ENCODE measurements at places on chromosomes 1 and 21.

DNA sequence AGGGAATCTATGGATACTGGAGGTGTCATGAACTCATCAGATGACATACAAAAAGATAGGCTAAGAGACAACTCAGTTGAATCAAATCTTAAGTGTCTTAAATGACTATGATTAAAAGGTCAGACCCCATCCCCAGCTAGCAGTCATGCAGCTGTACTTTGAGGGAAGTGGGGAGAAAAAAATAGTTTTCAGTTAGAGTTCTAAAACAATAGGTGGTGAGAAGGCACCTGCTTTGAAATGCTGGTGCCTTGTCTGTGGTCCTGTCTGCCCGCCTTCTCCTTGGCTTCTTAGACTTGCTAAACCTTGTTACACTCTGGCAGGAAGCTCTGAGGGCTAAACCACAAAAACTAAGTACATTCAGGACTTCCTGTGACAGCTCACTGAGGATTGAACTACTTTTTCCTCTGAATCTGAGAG, 15.3 kb downstream of the CD2 start:
- no peak for DNase-seq

- no peak for DNase-seq
These were observed 429.4 kb upstream of the TMPRSS15 start for GRCh38 chr21:18832950-18833349.

DNA sequence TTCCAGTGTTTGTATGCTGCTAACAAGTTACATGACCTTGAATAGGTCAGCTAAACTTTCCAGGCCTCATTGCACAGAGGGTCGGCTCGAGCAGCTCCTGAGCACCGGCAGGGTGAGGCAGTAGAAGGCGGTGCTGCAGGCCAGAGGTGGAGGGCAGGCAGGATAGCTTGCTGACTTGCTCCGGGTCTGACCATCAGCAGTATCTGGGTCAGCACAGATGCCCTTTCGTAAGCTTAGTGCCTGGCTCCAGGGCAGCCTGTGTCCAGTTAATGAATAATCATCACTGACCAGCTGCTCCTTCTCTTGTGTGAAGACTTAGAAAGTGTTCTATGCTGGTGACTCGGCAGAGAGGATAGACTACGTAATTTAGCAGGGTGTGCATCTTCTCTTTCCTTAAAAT, 6.9 kb downstream of the MAPKAPK2 start:
- DNase-seq: no peak

GRCh38 chr1:204996981-204997380, 46.0 kb upstream of the CNTN2 start:
- DNase-seq: no peak

- no peak for DNase-seq
These were observed 515.9 kb upstream of the PKN2 start for GRCh38 chr1:88168126-88168525.

DNA sequence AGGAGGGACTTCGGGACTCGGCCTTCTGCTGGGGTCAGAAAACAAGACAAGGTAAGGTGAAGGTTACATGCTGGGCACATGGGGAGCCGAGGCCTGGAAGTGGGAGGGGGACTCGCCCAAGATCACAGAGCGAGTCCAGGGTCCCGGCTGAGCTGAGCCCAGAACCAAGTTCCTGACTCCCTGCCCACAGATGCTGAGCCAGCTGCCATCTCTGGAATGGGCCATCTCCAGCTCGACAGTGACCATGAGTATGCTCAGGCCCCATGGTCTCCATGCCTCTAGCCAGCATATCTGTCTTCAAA, 26.7 kb upstream of the EDN2 start:
- no peak for DNase-seq
